ENCODE measurements at places on chromosomes 13 and 19.

DNA sequence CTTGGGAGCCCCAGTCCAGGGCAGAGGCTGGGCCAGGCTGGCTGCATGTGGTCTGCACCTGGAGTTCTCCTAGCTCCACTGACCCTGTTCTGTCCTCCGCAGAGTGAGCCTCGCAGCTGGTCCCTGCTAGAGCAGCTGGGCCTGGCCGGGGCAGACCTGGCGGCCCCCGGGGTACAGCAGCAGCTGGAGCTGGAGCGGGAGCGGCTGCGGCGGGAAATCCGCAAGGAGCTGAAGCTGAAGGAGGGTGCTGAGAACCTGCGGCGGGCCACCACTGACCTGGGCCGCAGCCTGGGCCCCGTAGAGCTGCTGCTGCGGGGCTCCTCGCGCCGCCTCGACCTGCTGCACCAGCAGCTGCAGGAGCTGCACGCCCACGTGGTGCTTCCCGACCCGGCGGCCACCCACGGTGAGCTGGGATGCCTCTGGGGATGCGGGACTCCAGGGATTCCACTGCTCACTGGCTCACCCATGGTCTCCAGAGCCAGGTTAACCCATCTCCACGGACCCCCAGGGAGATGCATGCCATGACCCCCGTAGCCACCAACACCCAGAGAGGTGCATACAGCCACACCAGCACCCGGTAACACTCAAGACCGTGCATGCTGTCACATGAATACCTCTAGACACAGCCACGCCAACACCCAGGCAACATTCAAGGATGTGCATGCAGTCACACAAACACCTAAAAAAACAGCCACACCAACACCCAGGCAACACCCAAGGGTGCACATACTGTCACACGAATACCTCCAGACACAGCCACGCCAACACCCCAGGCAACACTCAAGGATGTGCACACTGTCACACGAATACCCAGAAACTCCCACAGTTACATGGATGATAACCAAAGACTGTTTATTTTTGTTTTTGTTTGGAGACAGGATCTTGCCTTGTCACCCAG is 8.2 kb downstream of the PKN1 start:
- DNase-seq = no peak

DNA sequence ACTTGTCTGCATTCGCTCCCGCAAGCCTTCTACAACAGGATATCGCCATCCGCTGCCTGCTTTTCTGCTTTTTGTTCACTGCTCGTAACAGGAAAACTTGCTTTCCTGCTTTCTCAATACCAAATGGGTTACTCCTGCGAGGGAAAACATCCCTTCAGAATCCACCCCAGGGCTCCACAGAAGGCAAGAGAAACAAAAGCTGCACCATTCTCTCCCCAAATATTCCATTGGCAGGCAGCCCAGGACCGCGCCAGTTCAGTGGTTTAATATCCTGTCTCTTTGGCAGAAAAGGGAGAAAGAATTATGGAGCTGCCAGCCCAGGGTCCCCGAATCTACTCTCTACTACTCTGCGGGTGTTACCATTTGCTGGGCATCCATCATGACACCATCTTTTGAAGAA is 84.7 kb upstream of the DOCK9 start:
- no peak for DNase-seq

GRCh38 chr19:53971673-53972072 is 8.9 kb downstream of the CACNG8 start:
- DNase-seq = no peak

- no peak for DNase-seq
These were observed 14.3 kb downstream of the OLFM4 start for GRCh38 chr13:53042877-53043276.

DNA sequence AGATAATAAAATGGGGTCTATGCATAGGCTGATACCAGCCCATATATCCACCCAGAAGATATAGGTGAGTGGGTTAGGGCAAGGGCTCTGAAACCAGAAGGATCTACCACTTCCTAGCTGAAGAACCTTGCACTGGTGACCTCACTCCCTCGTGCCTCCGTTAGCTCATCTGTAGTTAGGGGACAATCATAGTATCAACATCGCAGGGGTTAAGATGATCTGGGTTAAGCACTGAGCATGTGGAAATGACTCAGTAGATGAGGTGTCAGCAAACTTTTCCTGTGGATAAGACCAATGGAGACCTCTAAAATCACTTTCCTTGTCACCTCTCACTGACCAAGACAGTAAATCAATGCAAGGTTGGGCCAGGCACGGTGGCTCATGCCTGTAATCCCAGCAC is 30.5 kb downstream of the TNFSF14 start:
- DNase-seq = no peak

- no peak for DNase-seq
These were observed 334.0 kb downstream of the DIAPH3 start for GRCh38 chr13:59829690-59830089.

DNA sequence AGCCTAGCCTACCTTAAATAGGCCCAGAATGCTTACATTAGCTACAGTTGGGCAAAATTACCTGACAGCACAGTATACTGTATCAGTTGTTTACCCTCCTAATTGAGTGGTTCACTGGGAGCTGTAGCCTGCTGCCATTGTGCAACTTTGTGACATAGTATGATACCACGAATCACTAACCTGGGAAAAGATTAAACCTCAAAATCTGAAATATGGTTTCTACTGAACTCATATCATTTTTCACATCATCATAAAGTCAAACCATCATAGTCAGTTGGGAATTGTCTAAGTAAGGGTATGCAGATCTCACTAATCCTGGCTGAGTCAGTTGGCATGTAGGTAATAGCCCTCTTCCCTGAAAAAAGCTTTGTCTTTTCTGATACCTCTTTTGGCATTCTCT is 9.2 kb downstream of the PAN3 start:
- no peak for DNase-seq

DNA sequence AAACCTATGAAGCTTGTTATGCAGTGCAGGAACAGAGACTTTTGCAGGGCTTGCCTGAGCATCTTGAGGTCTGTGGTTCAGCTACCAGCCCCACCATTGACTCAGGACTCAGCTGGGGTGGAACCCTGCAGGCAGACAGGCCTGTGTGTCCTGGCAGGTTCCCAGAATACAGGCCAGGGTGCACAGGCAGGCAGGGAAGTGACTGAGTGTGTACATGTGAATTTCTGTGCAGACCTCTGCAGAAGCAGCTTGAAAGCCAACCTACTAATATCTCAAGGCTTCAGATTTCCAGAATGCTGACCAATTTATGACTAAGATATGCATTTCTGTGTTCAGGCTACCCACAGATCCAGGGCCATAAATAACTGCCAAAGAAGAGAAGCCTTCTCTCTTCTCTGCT is 254.4 kb downstream of the DLEU7 start:
- DNase-seq = no peak

GRCh38 chr13:71459708-71460107 is 407.3 kb downstream of the DACH1 start:
- DNase-seq = no peak

- no peak for DNase-seq
These were observed 290.7 kb downstream of the SPRY2 start for GRCh38 chr13:80050252-80050651.

GRCh38 chr13:101755228-101755887 is 302.9 kb downstream of the ITGBL1 start:
- no peak for DNase-seq

Measured in neural progenitor cell (in vitro differentiated cells).